Psoas muscle (tissue), 8 donors: ENCODE measurements at places on chromosomes 7 and 10. TPM values are rescaled to one million over a fixed set of nuclear protein-coding genes. Genes with fewer than 3 reads are reported as not detected.

The MCM10 gene
- total RNA-seq: 0.83 TPM

The PPP1R17 gene
- total RNA-seq: not detected

The GRID2IP gene
- 0.06 TPM for total RNA-seq

The VWC2 gene
- total RNA-seq: not detected

The TMEM243 gene
- total RNA-seq: 2.6 TPM

The KCNH2 gene
- total RNA-seq: 0.21 TPM

The NPY4R2 gene
- total RNA-seq: not detected

The EPHB6 gene
- total RNA-seq: 3.5 TPM

The WNT16 gene
- not detected for total RNA-seq
